ENCODE measurements at places on chromosomes 13 and 19.

GRCh38 chr19:47651132-47651531 lies 42.2 kb downstream of the BICRA start:
- no peak for DNase-seq

DNA sequence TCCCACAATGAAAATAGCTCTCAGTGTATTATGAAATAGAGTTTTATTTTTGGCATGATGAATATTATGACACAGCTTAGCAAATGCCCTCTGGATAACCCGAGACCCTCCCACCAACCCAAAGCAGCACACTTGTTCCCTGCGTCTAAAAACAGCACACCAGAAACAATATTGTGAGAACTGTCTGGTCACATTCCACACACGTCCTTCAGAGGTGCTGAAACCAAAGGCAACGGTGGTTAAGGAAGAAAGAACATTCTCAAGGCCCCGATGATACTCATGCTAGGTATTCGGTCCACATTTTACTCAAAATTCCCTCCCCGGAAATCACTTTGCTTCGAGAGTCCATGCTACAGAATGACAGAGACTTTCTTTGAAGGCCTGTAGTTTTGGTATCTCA lies 156.7 kb downstream of the SLC7A1 start:
- DNase-seq: peak; percentile 41

- DNase-seq: no peak
Observed at GRCh38 chr19:17469092-17469480, 1.2 kb upstream of the SLC27A1 start.

DNA sequence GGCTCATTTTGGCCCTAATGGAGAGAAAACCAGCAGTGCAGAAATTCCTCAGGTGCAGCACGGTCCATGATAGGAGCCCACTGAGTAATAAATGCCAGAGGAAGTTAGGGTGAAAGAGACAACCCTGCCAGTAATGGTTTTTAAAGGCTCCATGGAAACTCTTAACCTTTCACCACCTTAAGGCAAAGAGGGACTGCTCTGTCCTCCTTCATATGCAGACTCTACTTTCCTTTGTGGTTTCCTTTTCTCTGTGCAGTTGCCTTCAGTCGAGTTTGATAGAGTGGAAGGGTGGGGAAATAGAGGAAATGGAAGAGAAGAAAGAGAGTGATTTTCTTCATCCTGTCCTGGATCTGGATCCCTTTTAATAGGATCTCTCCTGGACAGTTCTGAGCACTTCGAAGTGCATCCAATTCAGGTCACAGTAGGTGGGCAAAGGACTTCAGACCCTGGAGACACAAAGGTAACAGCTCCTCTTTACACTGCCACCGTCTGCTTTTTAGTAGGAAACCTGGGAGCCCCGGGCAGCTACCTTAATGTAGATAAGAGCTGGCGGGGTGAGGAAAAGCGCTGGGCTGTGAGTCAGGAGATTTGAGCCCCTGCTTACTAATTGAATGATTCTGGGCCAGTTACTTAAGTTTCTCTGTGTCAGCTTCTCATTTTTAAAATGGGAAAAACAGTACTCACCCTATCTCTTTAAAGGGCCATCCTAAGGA lies 294.8 kb downstream of the KCNRG start:
- DNase-seq: no peak

DNA sequence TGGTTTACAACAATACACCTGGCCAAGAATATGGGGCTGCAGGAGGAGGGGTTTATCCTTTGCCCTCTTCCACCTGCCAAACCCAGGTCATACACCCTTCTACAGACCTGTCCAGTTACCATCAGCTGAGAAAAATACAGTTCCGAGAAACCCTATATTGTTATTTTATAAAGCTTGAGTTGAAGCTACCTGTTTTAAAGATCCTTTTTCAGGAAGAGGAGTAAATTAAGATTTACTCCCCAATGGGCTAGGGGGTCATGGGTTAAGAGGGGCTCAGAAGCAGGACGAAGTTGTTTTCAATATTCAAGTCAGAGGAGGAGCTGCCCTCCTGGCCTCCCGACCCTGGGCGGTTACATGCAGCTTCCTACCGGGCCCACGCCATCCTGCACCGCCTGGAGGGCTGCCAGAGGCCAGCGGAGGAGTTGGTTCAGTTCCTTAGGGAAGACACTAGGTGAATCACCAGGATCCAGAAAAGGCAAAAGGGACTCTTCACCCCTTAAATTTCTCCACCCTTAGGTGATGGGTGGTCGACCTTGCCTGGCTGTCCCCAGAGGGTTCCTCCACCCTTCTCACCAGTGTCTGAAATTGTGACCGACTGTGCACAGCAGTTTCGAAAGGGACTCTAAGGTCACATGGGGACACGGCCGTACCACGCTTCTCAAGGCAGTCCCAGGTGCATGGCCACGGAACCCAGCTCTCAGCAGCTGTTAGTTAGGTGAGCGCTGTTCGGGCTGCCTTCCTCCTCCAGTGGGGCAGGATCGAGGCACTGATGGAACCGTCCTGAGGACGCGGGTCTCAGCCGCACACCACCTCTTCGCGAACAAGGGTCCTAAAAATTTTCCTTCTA lies 1.2 kb downstream of the GJB2 start:
- no peak for DNase-seq

DNA sequence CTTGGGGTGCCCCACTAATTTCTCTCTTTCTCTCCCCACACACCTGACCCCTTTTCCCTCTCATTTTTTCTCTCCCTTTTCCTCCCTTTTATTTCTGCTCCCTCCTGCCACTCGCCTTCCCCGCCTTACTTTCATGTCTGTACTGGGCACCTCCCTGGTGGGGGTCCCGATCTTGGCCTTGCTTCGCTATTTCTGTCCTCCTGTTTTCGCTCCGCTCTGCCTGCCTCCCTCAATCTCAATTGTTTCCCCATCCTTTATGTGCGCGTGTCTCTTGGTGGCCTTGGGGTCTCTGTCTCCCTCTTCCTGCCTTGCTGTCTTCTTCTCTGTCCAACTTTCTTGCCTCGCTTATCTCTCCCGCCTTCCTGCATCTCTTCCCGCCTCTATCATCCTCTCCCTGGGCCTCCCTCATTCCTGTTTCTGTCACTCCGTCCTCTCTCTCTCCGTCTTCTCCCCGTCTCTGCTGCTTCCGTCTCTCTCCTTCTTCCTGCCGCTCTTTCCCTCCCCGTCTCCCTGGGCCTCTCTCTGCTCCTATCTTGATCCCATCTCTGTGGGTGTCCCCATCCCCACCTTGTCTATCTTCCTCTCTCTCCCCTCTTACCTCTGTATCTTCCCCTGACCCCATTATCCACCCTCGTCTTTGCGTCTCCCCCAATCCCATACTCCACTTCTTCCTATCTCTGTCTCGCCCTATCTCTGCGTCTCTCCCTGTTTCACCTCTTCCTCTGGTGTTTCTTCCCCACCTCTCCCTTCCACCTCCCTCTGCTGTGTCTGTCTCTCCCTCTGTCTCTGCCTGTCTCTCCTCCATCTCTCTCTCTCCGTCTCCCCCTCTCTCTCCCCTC lies 4.0 kb downstream of the GRIN2D start:
- no peak for DNase-seq

DNA sequence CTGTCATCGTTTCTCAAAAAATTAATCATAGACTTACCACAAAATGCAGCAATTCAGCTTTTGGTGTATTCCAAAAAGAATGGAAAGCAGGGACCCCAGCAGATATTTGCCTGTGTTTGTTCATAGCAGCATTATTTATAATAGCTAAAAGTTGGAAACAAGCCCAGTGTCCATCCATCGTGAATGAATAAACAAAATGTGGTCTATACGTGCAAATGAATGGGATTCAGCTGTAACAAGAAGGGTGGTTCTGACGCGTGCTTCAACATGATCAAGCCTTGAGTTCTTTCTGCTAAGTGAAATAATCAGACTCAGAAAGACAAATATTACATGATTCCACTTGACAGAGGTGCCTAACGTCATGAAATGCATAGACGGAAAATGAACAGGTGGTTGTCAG lies 36.4 kb downstream of the PSG11 start:
- no peak for DNase-seq

GRCh38 chr19:7067716-7068115 lies 1.8 kb upstream of the ZNF557 start:
- peak; percentile 44 for DNase-seq

DNA sequence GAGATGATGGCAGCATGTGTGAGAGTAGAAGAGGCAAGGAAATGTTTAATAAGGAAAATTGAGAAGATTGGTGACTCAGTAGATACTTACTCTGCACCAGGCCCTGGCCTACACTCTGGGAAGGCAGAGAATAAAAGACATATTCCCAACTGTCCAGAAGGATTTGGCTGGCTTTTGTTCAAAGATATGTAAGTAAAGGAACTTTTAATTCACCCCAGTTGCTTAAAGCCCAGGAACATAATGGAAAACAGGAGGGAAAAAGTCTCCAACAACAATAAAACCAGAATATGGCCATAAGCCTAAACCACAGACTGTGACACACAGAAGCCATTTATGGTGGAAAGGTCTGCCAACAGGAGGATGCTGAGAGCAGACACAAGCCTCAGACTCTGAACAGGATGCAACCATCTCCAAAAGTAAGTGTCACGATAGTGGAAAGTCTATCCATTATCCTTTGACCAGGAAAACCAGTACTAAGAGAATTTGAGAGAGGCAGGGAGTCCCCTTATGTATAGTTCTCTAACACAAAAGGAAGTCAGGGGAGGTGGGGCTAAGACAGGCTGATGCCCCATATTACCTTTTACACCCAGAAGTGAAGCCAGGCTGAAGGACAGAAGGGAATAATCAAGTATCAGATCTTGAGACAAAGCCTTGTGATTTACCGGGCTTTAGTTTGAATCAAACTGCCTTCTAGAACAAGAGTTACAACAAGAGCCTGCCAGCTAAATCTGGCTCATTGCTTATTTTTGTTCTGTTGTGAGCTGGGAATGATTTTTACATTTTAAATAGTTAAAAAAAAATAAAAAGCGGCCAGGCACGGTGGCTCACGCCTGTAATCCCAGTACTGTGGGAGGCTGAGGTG lies 169.5 kb upstream of the STARD13 start:
- peak; percentile 97 for DNase-seq

DNA sequence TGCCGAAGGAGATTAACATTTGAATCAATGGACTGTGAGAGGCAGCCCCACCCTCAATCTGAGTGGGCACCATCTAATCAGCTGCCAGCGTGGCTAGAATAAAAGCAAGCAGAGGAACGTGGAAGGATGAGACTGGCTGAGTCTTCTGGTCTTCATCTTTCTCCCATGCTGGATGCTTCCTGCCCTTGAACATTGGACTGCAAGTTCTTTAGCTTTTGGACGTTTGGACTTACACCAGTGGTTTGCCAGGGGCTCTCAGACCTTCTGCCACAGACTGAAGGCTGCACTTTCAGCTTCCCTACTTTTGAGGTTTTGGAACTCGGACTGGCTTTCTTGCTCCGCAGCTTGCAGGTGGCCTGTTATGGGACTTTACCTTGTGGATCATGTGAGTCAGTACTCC lies 14.7 kb downstream of the NHLRC3 start:
- DNase-seq: no peak

DNA sequence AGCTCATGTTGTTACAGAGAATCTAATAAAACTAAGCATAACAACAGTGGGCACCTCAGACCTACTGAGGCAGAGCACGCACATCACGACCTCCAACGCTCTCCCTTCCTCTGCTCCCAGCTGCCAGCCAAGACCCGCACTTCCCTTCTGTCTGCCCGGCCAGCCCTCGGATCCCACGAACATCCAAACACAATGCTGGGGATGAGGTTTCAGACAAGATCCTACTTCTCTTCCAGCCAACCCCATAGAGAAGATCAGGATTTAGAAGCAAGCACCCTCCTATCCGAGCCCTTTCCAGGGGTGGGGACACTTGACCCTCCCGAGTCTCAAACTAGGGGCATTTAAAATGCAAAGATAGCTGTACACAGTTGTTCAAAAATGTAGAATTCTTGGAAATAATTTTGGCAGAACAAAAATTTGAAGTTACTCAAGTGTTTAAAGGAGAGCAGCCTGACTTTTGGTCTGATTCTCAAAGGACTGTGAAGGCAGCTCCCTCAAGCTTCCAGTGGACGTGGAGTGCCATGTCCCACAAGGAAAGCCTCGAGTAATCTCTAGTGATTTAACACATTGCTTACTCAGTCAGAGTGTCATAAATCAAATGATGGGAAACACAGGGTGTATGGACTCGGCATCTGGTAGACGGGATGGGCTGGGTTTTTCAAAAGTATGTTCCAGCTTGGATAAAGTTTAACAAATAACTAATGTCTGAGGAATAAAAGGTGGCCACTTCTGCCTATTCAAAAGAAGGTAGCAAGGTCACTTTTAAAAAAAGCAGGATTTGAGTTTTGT lies 32.8 kb downstream of the ANKRD10 start:
- DNase-seq: peak; percentile 25

GRCh38 chr13:93467175-93467574 lies 240.6 kb downstream of the GPC6 start:
- DNase-seq: peak; percentile 52

DNA sequence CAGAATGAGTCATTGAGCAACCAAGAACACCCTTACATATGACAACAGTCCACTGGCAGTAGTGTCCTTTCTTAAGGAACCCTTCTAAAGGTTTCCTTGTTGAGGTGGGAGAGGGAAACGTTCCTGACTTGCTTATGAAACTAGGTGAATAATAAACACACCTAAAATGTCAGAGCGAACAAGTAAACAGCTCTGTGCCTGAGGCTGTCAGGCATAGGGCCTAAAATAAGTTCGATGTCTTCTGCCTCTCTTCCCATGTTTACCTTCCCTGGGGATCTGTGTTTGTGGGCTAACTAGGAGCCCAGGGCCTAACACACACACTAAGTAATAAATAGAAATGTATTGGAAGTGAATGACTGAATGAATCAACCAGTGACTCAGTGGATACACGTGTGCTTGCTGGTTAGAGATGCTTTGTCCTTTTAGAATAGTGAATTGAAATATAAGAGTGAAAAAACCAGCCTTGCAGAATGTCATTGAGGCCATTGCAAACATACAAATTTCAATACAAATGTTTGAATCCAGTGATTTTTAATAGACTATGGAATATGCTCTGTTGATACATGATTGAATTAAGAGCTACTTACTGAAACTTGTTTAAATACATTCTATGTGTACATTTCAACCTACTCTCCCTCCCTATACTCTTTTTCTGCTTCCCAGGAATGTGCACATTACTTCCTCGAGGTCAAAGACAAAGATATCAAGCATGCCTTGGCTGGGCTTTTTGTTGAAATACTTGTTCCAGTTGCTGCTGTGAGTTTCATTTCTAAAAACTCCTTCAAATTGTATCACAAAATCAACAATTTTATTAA lies 102.9 kb downstream of the FRY start:
- peak; percentile 20 for DNase-seq

DNA sequence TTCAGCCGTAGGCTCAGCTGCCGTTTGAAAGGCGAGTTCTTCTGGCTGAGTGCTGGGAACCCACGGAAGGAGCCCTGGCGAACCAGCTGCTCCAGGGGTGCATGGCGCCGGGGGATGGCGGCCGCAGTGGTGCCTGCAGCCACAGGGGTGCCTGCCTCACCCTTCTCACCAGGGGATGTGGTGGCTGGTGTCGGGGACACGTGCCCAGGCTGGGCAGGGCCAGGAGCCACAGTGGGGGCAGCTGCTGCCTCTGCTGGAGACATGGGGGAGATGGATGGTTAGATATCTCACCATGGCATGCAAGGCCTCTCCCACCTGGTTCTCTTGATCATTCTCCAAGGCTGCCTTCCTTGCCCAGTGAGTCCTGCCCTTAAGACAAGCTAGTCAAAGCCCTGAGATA lies 17.1 kb downstream of the NUMBL start:
- no peak for DNase-seq

- peak; percentile 49 for DNase-seq
Observed at GRCh38 chr13:48532256-48532505, 699 bp downstream of the RCBTB2 start.

Data from fibroblast of upper back skin (primary cell).